HuH-7.5 (cell line): ENCODE measurements at places on chromosomes 7 and 10.

DNA sequence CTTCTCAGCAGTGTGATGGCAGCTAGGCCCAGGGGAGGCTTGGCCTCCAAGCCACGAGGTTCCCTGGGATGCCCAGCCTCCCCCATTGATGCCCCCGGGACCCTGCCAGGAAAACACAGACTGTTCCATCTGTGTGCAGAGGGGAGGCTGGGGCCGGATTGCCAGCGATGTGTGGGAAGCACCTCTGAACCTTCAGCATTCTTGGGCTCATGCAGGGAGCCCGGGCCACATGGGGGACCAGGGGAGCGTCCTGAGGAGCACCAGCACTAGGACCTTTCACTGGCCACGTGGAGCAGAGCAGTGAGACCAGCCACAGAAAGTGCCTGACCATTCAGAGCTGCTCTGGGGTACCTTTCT is 2.6 kb downstream of the IMPDH1 start:
- DNase-seq: no peak

GRCh38 chr10:104256335-104256961 is 1.8 kb downstream of the GSTO1 start:
- DNase-seq: no peak

GRCh38 chr7:42479816-42480633 is 243.0 kb upstream of the GLI3 start:
- DNase-seq: no peak

DNA sequence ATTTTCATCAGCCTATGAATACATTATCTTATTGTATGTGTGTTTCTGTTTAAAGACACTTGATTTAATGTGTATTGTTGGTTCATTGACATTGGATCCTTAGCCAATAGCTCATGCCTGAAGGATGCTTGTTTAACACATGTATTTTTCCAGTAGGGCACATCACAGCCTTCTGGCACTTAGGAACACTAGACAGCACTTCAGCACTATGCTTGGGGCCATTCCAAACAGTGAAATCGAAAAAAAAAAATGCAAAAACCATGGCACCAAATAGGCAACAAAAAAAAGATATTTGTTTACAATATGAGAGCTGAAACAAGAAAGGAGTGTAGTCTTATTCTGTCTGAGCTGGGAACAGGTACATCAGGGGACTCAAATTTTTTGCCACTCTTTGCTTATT is 262.8 kb downstream of the SLC25A13 start:
- no peak for DNase-seq

- DNase-seq: no peak
Measured at GRCh38 chr7:134362587-134363483, 46.1 kb upstream of the SLC35B4 start.

- no peak for DNase-seq
Measured at GRCh38 chr10:107166403-107166802, 1.9 kb upstream of the SORCS1 start.

DNA sequence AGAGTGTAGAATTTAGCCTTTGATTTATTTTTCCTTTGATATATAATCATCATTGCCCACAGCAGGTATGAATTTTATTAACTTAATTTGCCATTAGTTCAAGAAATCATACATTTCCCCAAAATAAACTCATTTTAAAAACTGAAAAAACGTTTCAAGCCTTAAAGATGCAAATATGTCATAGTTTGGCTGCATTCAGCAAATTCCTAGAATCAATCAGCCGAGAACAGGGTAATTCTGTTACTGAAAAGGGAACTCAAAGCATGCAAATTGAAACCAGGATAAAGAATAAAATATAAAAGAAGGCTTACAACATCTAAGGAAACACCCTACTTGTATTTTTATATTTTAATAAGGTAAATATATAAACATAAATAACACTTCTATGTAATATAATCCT is 233.8 kb upstream of the PRKCQ start:
- no peak for DNase-seq

- no peak for DNase-seq
Measured at GRCh38 chr10:24571870-24572450, 151.7 kb downstream of the ARHGAP21 start.

DNA sequence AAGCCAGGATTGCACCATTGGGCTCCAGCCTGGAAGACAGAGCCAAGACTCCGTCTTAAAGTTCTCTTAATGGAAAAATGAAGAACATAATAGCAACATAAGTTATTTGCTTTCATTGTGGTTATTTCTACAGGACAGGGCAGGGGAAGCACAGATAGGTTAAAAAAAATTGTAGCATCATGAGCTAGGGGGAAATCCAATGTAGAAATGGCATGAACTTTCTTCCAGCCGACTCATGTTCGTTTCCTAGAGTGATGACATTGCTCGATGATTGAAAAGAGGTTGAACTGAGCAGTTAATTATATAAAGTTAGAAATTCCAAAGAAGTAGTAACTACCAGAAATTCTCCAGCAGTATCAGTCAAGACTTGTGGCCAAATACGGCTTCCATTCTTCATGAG is 64.9 kb downstream of the DAGLB start:
- no peak for DNase-seq

DNA sequence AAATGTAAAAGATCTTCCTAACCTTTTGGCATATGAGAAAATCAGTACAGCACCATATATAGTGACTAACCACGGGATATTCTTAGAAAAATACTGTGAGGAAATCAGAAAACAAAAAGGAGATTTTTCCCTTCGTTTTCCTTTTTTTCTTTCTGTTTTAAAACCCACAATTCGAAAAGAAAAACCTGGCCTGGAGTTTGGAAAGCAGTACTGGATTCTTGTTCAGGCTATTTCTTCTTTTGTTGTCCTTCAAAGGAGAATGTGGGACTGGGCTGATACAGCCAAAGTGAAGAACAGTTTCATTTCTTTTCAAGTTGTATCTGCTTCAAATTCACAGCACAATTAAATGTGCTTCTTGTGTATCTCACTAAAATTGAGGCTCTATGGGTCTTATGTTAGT is 156.8 kb upstream of the PHYHIPL start:
- DNase-seq: no peak

DNA sequence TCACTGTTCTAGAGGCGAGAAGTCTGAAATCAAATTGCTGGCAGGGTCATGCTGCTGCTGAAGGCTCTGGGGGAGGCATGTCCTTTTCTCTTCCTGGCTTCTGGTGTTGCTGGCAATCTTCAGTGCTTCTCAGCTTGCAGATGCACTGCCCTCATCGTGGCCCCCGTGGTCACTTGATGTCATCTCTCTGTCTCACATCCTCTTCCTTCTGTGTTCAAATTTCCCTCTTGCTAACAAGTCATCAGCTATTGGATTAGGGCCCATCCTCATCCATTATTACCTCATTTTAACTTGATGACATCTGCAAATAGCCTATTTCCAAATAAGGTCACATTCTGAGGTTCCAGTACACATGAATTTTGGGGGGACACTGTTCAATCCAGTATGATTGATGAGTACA is 36.6 kb upstream of the SRGN start:
- DNase-seq: no peak

- no peak for DNase-seq
Measured at GRCh38 chr7:41630741-41631140, 72.1 kb downstream of the INHBA start.

GRCh38 chr7:87003872-87004798 is 55.3 kb downstream of the ELAPOR2 start:
- DNase-seq: no peak

DNA sequence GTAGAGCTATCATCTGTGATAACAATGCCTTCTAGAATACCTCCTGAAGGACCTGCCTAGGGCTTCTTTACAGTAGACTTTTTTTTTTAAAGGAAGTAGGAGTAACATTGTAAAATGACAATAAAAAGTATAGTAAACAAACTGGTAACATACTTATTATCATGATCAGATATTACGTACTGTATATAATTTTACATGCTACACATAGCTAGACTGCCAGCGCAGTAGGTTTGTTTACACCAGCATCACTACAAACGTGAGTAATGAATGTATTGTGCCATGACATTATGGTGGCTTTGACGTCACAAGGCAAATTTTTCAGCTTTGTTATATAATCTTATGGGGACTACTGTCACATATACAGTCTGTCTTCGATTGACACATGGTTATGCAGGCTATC is 15.4 kb upstream of the ZRANB1 start:
- no peak for DNase-seq

- peak; percentile 10 for DNase-seq
Measured at GRCh38 chr10:86440874-86441843, 74.6 kb upstream of the GRID1 start.

- no peak for DNase-seq
Measured at GRCh38 chr7:87146740-87147386, 5.4 kb upstream of the DMTF1 start.

GRCh38 chr10:124336186-124336585 is 82.5 kb downstream of the OAT start:
- DNase-seq: no peak

DNA sequence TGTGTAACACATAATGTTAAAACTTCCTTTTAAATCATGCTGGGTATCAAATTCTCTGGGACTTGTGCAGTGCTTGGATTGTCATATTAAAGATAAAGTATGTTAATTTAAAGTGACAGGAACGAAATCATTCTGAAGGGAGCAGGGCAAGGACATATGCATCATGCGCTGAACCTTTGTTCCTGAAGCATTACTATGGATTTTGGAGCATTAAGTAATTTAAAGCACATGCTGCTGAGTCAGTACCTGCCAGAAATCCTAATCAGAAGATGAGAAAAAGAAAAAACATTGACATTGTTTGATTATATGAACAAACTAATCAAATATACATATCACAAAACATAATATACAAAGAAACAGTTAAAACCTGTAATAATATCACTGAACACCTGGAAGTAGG is 101.4 kb downstream of the MICU1 start:
- no peak for DNase-seq

GRCh38 chr7:50142425-50143017 is 49.5 kb upstream of the ZPBP start:
- no peak for DNase-seq

- DNase-seq: no peak
Measured at GRCh38 chr10:70729763-70730357, 55.3 kb downstream of the TBATA start.

- no peak for DNase-seq
Measured at GRCh38 chr10:89343089-89343767, 15.4 kb downstream of the IFIT3 start.

DNA sequence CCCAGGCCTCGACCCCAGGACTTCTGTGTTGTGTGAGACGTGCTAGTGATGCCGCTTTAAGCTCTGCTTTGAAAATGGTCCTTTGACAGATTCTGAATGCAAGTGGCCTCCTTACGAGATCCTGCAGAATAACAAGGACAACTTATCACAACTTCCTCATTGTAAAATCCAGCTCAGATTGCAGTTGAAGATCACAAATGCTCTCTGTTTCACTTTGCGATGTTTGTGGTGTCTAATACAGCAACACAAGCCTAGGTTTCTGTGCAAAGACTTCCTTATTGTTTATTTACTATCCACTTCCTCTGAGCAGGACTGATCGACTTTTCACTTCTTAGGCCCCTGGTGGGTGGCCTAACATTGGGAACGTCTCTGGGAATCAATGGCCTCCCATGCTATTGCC is 31.7 kb upstream of the INSIG1 start:
- DNase-seq: no peak

DNA sequence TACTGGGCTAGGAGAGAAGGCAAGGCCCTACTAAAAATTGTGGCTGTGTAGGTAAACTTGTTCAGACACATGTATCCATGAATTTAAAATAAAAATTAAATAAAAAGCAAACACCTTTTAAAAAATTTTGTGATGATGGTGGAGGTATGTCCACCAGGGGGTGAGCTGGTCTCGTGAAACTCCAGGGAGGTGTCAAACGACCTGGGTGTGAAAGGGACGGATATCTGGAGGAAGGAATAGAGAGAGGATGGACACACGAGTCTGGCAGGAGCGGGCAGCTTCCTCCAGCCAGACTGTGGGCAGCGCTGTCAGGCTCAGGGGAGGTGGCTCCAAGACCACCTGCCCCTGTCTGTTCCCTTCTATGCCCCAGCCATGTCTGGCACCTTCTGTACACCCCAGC is 34.8 kb upstream of the DMBT1 start:
- DNase-seq: peak; percentile 34

DNA sequence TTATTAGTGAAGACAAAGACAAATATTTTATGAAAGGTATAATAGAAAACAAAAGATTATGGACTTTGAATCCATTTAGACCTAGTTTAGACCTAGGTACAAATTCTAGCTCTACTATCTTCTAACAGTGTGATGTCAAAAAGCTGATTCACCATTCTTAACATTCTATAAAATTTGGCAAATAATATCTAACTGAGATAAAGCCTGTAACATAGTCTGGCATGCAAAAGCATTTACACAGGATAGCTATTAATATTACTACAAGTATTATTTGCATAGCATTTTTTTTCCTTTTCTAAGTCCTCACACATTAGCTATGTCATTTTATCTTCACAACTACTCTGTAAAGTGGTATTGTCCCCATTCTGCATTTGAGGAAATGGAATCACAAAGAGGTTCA is 179.6 kb upstream of the LRRTM3 start:
- DNase-seq: no peak

GRCh38 chr7:33650828-33651227 is 254.5 kb upstream of the BMPER start:
- DNase-seq: no peak

- no peak for DNase-seq
Measured at GRCh38 chr10:14583252-14583651, 191.4 kb downstream of the FAM107B start.

DNA sequence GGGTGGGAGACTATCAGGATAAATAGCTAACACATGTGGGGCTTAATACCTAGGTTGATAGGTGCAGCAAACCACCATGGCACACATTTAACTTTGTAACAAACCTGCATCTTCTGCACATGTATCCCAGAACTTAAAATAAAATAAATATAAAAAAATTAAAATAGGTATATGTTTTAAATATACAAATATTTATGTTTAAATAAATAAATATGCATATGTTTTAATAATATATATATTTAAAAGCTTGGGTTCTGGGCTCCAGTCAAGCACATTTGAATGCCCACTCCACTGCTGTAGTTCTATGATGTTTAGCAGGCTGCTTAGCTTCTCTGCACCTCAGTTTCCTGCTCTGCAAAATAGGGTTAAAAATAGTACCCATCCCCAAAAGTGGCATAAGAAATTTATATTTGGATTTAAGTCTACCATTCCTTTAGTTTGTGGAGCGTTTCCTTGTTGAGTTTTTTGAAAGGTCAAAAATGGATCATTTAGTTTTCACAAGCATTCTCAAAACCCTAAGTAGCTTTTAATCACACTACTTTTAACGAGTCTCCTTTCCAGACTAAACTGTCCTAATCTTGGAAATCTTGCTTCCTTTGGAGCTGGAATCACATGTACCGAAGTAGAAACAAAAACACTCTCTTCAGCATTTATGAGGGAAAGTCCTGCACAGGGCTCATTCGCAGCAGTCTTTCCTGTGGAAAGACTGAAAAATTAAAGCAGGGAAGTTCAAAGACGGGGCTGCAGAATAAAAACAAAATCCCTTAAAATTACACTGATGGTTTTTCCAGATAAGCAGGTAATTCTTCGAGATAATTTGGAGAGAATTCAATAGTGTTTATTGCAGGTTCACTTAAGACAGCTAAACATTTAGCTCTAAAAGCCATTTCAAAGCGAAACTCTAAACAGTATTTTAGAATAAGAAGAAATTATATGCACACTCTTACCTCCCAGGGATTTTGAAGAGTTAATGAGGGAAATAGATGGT is 111.7 kb upstream of the LYZL1 start:
- DNase-seq: no peak
